ENCODE measurements at places on chromosomes 1 and 21.

GRCh38 chr1:179550746-179551682 is 24.7 kb downstream of the NPHS2 start:
- no peak for DNase-seq

DNA sequence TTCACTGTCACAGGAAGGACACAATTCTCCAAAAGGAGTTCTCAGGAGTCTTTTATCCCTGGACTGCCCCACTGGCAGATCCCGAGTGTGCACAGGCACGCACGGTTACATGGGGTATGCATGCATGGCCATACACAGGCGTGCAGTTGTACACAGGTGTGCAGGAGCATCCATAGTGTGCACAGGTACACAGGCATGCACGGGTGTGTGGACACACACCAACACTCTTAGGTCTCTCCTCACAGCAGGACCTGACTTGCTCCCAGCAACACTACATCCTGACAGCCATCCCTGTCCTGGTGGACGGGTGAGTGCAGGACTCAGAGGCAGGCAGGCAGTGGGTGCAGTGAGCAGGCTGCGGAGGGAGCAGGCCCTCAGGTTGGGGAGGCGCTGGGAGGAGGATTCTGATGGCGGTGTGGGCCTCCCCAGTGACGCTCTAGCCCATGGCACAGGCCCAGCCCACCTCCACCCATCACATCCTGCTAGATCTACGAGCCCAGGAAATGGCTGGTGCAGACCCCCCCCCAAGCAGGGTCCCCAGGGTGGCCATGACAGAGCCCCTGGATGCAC is 28.4 kb downstream of the SLC19A1 start:
- DNase-seq: no peak

DNA sequence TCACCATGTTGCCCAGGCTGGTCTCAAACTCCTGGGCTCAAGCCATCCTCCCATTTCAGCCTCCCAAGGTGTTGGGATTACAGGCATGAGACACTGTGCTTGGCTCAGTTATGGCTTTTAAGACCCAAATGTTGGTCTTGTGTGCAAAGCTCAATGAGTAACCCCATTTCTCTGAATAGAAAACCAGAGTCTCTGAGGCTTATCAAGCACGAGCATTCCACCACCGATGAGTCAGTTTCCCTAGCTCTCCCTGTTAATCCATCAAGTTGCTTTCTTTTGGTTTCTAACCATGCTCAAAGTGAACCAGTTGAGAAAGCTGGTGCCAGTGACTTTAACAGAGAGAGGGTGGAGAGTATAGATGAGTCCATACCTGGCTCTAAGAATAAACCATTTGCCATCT is 350.9 kb upstream of the ADGRL2 start:
- no peak for DNase-seq

- no peak for DNase-seq
Observed at GRCh38 chr1:119081700-119082099, 58.8 kb downstream of the WARS2 start.

DNA sequence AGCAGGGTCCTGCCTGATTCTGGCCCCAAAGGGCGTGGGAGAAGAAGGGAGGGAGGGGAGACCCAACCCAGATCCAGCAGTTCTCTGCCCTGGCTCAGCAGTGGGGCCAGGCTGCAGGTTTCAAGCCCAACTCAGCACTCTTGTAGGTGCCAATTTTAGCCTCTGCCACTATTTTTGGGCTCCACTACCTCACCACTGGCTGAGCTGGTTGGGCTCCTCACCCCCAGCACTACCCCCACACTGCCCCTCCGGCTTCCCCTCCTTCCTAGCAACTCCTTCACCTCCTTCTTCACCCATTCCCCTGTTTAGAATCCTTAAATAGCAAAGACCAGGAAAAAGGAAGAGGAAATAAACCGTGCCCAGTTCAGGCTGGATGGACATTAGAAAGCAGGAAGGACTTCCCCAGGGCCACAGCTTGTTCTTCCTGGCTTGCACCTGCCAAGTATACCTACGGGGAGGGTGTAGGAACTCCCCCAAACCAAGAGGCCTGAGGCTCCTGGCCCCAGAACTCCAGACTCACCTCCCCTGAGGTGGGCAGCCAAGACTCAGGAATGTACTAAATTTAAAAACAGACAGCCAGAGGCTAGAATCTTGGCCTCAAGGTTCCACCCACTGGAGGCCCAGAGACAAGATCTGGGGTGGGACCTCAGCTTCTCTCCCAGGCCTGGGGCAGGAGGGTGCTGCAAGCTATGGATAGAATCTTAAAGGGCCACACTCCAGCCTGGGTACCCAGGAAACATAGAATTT is 1.4 kb upstream of the ARHGEF2 start:
- no peak for DNase-seq

DNA sequence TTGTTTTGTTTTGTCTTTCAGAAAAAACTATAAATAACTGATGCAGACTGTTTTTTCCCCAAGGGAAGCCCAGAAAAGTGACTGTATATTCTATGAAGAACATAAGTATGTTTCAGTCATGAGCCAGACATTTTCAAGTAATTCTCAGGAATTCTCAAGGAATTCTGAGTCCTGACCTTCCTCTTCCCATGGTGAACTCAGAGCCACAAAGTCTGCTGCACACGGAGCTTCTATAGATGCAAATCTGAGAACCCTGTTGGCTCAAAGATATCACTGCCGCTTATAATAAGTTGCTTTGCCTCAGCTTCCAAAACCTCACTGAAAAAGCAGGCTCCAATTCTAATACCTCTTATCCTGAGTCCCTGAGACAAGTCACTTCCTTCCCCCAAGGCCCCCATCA is 418.5 kb upstream of the RUNX1 start:
- no peak for DNase-seq

DNA sequence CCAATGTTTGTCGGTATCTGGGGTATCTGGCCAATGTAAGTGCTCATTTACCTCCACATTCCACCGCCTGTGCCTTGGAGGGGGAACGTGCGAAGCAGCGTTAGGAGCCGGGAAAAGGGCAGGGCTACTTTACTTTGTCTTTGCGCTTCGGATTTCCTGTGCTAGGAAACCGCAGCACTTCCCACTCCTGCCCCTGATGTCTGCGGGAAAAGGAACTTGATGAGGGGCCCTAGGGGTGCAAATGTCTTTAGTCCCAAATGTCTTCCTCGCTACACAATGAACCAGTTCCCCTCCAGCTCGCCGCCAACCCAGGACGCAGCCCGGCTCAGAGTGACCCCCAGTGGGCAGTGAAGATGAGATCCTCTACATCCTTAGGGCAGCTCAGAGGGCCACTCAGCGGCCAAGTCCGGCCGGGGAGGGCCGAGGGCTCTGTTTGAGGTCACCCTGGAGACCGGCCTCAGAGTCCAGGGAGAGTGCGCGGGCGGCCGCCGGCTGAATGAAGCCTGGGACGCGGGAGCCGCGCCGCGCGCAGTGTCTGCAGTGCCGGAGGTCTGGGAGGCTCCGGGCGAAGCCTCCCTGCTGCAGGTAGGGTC is at the start of gene DYNLT5:
TSS of gene DYNLT5 (plus strand) at position 460 of the 593 bp plus-strand sequence. CDS start 2,200 bp downstream, outside the sequence.
- DNase-seq: no peak

GRCh38 chr1:232952514-232953499 is 2.4 kb downstream of the NTPCR start:
- DNase-seq: peak; percentile 28

DNA sequence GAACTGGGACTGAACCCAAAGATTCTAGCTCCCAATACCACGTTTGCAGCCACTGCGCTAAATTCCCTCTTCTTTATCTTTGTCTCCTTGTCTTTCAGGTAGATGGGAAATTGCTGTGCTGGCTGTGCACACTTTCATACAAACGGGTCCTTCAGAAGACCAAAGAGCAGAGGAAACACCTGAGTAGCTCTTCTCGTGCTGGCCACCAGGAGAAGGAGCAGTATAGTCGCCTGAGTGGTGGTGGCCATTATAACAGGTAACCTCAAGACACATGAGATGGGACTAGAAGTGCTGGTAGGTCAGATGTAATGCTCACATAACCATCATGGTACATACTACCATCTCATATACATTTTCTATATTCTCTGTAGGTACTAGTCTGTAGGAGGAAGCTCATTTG is 18.8 kb downstream of the FAM76A start:
- DNase-seq: no peak

GRCh38 chr1:233777566-233777965 is 126.9 kb upstream of the SLC35F3 start:
- DNase-seq: no peak

DNA sequence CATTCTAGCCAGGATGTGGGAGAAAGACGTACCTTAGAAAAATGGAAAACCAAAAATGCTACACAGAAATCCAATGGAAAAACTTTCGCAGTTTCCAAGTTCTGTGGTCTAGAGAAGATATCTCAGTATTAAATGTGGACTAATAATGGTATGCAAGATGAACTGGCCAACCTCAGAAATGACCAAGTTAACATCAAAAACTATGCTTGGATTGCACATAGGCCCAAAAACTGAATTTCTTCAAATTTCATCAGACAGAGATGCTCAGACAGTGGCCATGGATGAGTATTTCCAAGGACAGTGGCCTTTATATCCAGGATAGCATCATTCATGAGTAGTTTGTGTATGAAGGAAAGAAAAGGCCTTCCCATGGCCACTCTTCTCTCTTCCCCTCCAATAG is 132.2 kb downstream of the TIAM1 start:
- DNase-seq: no peak

DNA sequence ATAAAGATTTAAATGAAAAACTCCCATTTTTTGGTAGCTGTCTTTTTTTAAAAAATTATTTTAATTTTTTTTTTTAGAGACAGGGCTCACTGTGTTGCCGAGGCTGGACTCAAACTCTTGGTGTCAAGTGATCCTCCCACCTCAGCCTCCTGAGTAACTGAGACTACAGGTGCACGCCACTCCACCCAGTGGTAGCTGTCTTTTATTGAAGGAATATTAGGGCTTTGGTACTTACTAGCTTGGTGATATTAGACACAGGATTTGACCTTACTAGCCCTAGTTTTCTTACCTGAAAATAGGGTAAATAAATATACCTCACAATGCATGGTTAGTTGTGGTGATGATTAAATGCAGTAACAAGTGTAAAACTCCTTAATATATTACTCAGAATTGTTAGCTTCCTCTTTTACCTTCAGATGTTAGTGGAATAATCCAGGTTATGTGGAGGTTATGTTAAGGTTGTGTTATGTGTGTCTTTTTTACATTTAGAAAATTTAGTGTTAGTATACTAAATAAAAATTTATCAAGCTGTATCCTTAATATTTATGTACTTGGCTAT is 66.8 kb downstream of the PHACTR4 start:
- DNase-seq: no peak

DNA sequence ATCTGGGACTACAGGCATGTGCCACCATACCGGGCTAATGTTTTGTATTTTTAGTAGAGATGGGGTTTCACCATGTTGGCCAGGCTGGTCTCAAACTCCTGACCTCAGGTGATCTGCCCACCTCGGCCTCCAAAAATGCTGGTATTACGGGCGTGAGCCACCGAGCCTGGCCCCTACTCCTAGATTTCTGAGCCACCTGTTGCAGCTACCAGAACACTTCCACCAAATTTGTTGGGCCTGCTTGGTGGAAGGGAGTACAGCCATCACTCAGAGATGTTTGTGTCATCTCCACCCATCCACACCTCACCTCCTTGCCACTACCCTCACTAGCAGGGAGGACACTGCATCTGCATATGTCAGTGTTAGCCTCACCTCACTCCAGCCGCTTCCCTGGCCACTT is 5.5 kb downstream of the RIMKLA start:
- DNase-seq: no peak

DNA sequence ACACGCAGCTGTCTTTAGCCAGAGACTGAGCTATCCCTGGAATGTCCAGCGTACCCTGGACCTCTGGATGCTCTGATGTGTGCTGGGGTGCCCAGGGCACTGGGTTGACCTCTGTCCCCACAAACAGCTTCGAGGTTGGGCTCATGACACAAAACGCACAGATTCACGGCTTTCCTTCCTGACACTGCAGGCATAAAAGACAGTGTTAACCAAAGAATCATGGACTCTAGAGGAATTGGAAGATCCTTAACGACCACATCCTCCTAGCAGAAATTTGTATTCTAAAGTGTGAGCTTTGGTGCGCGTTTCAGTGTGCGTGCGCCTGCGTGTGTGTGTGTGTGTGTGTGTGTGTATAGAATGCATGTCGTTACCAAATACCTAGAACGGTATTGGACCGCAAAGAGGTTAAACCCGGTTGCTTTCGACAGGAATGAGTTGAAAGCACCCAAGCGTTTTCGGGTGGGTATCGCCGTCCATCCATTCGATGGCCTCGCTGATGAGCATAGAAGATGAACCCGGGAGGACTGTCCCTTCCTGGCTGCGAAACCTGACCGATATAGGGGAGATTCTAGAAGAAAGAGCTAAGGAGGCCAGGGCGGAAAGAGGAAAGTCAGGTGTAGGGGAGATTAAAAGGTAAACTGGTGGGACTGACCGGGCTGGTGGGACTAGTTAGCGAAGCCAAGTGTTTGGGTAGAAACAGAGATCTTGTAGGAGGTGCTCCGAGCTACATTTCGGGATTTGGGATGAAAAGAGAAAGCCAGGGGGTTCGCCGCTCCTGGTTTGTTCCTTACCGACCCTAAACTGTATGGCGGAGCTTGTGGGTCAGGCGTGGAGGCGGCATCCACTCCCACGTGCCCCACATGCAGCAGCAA is 6.8 kb upstream of the LHX9 start:
- no peak for DNase-seq

DNA sequence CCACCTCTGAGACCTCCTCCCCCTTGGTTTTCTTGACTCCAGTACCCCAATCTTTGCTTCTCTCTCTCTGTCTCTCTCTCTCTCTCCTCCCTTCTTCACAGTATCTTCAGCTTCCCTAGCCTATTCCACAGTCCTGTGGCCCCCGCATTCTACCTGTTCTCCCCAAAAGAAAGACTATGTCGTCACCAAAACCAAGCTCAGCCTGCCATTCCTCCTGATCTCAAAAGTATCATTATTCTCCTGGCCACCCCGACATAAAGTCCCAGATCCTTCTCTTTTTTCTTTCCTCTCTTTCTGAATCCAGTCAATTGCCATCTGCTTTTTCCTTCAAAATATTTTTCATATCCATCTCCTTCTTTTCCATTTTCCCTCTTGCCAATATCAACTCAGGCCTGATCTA is 23.7 kb upstream of the KHDRBS1 start:
- no peak for DNase-seq

GRCh38 chr1:20978413-20978812 is 191.3 kb upstream of the HP1BP3 start:
- no peak for DNase-seq

Data from activated T-cell treated with anti-CD3 and anti-CD28 coated beads, Interleukin-2, amount 50 U/mL, for 1 hour (primary cell).